ENCODE measurements at places on chromosomes 16 and 17. TPM values are rescaled to one million over a fixed set of nuclear protein-coding genes. Genes with fewer than 3 reads are reported as not detected.

- H3K27ac ChIP-seq = peak within 1 kb of the TSS; percentile 97
- peak within 1 kb of the TSS; percentile 95 for H3K4me3 ChIP-seq
- no peaks in the 10 kb centered on the region for H3K36me3 ChIP-seq
- H3K27me3 ChIP-seq = no peaks in the 10 kb centered on the region
Measured at GRCh38 chr17:35587074-35587961, at the start of gene AP2B1. TSS of gene AP2B1 (plus strand) at chr17:35587322. CDS start at chr17:35594031, 6,709 bp downstream.

GRCh38 chr17:79836972-79837887, 2.0 kb downstream of the CBX4 start:
- peak; percentile 95 for DNase-seq
- peaks cover 22% of the 10 kb centered on the region for H3K36me3 ChIP-seq
- peaks cover 48% of the 10 kb centered on the region for H3K4me1 ChIP-seq

DNA sequence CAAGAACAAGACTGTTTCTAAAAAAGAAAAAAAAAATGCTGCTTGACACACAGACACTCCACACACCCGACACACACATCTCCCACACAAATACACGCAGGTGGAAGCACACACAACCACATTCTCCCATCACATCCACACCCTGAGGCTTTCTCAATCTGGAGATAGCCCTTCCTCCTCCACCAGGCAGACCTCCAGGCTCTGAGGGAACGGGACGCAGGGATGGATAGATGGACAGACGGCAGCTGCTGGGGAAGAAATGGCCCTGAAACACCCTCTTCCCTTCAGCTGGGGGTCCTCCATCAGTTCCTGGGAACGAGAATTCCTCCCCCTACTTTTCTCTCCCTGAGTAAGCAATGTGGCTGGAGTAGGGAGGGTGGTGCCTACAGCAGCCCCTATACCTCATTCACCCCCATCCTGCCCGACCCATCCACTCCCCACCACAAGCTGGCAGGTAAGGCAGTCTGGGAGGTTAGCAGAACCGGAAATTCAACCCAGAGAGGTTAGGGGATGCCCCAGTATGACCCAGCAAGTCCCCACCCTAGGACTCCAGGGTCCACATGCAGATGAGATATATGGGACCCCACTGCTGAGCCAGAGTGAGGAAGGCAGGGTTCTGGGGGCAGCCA, 4.1 kb upstream of the LITAFD start:
- H3K27ac ChIP-seq = no peak overlapping the region
- no peak overlapping the region for H3K4me3 ChIP-seq
- no peak for DNase-seq

The CSH2 gene
- not detected for total RNA-seq

The C1QTNF8 gene
- total RNA-seq = not detected

GRCh38 chr16:1062895-1063294, 9.7 kb upstream of the SSTR5 start:
- H3K36me3 ChIP-seq = no peaks in the 10 kb centered on the region
- H3K27ac ChIP-seq = no peak overlapping the region
- H3K4me1 ChIP-seq = no peaks in the 10 kb centered on the region
- no peak overlapping the region for H3K4me3 ChIP-seq

The TRIM16 gene
- total RNA-seq = 20.1 TPM
